ENCODE measurements at places on chromosomes 1 and 21.

DNA sequence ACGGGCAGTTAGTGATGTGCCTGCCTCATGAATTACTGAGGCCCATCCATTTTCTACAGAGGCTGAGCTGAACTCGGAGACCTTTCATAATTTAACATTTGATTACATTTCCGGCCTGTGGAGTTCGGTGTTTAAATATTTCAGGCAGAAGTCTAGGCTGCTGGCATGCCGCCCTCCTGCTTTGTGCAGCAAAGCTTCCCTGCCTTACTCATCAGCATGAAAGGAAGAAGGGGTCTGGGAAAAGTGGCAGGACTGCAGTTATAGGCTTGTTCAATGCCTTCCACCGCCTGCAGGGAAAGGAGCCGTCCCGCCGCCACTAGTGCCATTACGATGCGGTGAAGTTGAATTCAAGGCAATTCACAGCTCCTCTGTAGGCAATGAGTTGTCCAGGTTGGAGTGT is 527.9 kb downstream of the NPHP4 start:
- DNase-seq = no peak

DNA sequence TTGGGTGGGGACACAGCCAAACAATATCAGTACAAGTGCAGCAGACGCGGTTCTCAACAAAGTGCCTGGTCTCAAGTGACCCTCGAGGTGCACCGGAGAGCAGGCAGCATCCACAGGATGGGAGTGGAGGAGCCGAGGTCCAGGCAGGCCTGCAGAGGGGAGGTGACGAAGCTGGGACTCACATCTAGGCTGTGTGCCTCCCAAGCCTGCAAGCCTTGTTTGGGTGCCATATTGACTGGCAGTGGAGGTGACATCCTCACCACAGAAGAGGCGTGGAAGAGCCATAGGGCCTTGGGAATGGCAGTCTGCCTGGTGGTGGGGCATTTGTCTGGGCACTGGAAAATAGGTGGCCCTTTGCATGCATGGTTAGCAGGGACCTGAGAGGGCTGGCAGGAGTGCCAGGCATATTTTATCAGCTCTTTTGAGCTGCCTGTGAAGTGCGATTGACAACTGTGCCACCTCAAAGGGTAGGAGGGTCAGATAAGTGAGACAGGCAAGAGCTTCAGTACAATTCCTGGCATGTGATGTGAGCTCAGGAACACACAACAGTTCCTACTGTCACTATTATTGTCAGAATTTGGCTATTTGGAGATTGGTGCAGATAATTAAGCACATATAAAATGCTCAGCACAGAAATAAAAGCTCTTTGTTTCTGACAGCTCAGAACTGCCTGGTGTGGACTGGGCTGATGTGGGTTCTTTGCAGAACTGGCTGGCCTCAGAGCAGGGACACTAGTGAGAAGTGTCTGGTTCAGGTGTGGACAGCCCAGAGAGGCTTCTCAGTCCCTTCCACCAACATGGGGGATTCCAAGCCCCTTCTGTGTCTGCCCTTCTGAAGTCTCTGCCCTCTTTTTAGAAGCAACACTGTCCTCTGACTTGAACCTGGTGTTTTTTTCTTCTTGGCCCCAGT is 347.6 kb upstream of the AJAP1 start:
- DNase-seq = no peak

DNA sequence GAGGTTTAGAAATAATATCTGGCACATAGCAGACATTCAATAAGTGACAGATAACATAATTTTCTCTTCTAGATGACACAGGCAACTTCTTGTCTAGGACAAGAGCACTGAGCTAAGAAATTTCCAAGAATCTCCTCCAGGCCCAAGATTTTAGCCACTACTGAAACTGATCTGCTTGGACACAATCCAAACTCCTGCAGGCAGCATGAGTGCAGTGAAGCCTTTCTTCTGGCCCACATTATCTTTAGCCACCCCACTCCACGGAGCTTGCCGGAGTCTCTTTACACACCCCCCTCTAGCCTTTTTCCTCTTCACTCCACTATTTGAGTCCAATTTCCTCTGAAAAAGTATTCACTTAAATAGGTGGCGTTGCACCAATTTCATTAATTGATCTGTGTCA is 142.9 kb upstream of the DUSP10 start:
- DNase-seq = no peak

GRCh38 chr1:13809461-13810159 is 109.6 kb downstream of the PRDM2 start:
- no peak for DNase-seq

DNA sequence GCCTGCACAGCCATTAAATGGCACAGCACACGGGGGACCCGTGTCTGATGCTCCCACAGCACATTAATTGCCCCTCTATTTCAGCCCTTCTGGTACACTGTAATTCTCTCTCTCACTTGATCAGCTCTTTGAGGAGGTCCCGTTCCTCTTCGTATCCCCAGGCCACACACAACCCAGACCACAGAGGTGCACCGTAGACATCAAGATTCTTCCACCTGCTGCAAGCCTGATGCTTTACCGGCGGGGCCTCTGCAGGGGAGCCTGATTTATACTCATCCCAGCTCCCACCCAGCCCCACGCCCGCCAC is 759 bp downstream of the SMYD3 start:
- DNase-seq = no peak

DNA sequence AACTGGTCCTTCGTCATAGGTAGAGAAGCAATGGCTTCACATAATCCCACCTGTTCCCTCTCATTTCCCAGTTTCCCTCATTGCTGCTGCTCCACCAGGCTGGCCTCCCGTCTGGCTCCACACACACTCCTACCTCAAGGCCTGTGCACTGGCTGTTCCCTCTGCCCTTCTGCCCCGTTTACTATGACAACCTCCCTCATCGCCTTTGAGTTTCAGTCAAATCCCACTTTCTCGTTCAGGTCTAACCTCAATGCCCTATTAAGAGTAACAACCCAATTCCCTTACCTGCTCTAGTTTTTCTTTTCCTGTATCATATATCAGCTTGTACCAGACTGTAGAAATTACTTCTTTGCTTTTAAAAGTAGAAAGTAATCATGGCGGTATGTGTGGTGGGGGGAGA is 589.7 kb downstream of the SMYD3 start:
- DNase-seq = no peak

GRCh38 chr1:43620956-43621355 is 29.0 kb upstream of the KDM4A start:
- DNase-seq = no peak

DNA sequence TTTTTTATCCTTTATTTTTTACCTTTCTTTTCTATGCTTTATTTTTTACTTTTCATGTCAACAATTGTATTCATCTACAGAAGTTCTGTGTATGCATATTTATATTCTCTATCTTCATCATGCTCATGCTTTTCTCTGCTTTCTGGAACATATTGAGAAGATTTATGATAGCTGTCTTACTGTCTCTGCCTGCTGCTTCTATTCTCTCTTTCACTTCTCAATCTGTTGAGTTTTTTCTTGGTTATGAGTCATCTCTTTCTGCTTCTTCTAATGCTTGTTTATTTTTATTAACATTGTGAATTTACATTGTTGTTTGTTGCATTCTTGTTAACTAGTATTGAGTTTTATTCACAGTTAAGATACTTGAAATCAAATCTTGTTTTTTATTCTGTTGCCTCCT is 22.6 kb downstream of the F5 start:
- DNase-seq = no peak

GRCh38 chr1:201791051-201791778 is 37.7 kb upstream of the IPO9 start:
- no peak for DNase-seq

GRCh38 chr1:95095833-95096217 is 21.3 kb upstream of the TLCD4 start:
- DNase-seq = no peak

Measured in neuronal stem cell (in vitro differentiated cells).